ENCODE measurements at places on chromosomes 4 and X.

DNA sequence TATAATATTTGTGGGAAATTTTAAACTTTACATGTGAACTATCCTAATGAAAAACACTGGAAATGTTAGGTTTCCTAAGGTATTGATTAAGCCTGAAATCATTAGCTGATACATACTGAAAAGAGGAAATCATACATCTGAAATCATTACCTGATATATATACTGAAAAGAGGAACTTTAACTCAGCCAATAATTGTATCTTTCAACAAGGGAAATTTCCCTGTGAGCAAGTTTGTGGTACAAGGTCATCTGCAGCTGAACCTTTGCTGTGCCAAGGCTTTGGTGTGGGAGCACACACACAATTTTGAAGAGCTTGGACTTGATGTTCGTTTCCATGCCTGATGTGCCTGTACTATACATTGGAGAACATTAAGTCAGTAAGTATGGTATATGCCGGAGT, 131.9 kb upstream of the USP9X start:
- no peak for DNase-seq

DNA sequence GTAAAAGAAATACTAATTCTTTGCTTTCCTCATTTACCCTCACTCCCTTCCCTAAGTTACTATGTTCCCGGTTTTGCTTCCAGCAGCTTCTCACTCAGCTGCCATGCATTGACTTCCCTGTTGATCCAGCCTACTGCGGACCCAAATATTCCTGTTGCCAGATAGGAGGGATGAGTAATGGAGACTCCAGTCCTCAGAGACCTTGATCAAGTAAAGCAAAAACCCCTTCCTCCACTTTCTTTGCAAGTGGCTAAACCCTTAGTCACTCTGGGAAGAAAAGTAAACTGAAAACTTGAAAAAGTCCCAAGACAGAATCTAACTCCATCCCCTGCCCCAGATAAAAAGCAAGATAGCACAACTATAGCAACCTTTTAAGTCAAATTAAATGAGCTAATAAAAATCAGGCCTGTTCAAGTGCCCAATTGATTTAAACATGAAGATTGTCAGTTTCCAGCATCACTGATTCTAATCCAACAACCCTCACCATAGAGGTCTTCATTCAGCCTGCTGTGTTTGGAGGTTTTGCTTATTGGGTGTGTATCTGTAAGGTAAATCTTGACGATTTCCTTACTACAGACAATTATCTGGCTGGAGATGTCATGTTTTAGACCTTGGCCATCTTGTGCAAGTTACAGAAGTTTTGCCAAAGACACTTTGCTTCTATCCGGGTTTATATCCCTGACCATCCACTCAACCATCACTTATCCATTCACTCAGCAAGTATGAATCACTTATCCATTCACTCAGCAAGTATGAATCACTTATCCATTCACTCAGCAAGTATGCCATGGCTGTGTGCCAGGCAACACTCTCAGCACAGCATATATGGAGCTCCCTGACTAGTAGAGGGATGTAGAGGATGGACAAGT, 17.6 kb downstream of the FGFBP1 start:
- DNase-seq, result peak; percentile 86

- DNase-seq, result no peak
These were observed 15.8 kb upstream of the ACE2 start for GRCh38 chrX:15616531-15616930.

DNA sequence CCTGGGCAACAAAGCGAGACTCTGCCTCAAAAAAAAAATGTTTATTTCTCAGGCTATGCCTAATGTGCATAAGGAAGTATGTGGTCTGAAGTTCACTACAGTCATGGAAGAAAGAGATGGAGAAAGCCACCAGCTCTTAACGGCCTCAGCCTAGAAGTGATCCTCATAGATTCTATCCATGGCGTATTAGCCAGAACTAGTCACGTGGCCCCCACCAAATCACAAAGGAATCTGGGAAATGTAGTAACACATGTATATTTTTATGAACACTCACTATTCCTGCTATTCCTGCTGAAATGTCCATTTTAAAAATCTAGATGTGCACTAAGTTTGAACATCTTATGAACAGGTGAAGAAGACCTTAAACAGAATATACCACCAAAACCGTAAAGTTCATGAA, 33.8 kb downstream of the MTTP start:
- DNase-seq, result no peak

DNA sequence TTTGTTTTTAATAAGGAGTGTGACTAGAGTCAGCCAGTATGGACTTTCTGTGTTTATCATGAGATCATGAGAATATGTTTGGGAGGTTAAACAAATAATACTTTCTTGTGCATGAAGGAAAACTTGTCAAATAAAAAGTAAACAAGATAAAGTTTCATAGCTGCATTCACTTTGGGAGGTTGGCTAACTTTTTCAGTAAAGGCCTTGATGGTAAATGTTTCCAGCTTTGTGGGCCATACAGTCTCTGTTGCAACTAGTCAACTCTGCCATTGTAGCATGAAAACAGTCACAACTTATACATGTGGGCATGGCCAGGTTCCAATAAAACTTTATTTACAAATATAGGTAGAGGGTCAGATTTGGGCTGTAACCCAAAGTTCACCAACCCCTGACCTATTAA, 150.4 kb downstream of the MID1 start:
- no peak for DNase-seq

DNA sequence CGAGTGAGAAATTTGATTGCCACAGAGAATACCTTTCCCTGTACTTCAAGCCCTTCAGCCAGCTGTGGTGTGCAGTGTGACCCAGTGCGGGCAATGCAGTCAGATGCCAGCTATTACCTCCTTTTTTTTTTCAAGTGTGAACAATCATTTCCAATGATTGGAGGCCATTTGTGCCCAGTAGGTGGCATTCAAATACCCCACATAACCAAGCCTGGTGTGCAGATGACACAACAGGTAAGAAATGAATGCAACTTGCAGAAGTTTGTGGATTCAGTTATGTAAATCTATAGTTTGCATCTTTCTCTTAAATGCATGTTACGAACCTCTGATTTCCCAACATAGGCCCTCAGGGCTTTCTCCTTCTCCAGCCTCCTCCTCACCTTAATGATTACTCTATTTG, 98.0 kb downstream of the CLCN4 start:
- DNase-seq, result no peak

- no peak for DNase-seq
These were observed 423.3 kb downstream of the RAPGEF2 start for GRCh38 chr4:159526172-159526571.

- DNase-seq, result peak; percentile 64
These were observed 18.6 kb upstream of the SUPT20HL1 start for GRCh38 chrX:24341795-24342194.

DNA sequence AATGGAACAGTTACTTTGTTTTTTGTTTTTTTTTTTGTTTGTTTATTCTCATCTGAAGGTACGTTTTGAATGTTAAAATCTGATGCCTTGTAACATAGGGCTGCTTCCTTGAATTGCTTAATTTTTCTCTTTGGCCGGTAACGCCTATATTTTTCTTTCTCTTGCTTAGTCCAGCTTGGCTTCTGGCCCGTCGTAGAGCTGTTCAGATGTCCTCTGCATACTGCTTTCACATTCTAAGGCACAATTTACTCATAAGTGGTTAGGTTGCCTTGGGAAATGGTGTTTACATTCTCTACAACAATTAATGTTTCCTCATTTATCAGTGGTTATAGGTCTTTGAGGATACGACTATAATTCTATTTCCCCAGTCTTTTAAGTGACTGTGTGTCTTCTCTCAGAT, 7.9 kb downstream of the NONO start:
- no peak for DNase-seq

GRCh38 chr4:2866891-2867290, 23.2 kb downstream of the ADD1 start:
- DNase-seq, result no peak

DNA sequence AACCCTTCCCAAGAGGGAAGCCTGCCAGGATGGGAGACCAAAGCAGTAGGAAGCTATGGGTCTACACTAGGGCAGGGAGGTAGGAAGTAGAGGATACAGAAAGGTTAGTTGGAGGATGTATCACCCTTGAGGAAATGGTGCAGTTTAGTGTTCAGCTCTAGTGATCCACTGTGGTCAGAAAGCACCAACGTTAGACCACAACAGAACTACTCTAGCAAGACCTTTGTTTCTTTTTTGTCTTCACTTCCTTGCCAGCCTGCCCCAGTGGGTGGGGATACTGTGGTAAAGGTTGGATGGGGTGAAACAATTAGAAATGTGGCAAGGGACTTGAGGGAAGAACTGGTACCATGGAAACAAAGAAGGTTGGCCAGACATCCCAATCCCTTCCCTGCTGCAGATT, 83.3 kb downstream of the DDIT4L start:
- no peak for DNase-seq

- no peak for DNase-seq
These were observed 142.0 kb downstream of the RTL3 start for GRCh38 chrX:78517124-78517523.

GRCh38 chr4:145847764-145848163, 90.9 kb downstream of the ZNF827 start:
- no peak for DNase-seq

DNA sequence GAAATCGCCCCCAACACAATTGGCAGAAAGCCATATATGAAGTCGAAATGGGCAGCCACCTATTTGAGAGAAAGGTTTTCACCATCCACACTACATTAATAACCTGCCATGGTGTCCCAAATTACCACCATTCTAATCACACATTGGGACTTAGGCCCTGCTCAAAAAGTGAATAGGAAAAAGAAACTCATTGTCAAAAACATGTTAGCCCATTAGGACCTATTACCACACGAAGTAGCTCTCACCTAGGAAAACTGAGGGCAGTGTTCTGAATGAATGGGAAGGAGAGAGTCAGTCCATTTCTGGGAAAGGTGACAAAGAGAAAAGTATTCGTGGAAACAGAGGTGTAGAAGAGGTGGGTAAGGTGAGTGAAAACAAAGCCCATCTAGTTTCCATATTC, 60.8 kb downstream of the GPC3 start:
- DNase-seq, result no peak

- DNase-seq, result no peak
These were observed 231.0 kb downstream of the PRDM5 start for GRCh38 chr4:120691536-120691935.

GRCh38 chr4:66429276-66429675, 759.0 kb upstream of the EPHA5 start:
- no peak for DNase-seq

- no peak for DNase-seq
These were observed 96.4 kb downstream of the ANXA10 start for GRCh38 chr4:168188754-168189153.

GRCh38 chr4:81960961-81961360, 412.8 kb downstream of the HNRNPD start:
- DNase-seq, result no peak

DNA sequence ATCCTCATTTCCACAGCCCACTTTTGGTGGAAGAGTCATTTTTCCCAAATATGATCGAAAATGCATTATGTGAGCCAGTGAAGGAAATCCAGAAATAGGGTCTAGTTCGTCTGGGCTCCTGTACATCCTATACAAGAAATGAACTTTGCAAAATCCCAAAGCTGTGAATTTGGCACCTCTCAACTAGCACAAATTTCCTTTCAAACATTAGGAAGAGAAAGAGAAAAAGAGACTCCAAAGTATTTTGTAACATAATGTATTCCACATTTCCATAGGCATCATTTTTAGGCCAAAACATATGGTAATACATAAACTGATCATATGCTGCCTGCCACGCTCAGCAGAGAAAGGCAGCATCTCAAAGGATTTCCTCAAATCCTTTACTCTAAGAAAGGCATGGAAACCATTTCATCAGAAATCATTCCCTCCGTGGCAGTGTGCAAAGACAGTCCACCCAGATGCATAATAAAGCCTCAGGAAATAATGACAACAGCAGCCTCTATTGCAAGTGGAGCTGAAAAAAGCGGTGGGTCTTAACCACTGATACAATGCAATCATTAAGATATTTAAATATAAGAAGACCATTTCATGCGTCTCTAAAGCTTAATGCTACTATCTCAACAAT, 56.8 kb downstream of the ANOS1 start:
- no peak for DNase-seq

GRCh38 chrX:13263560-13264251, 56.1 kb downstream of the ATXN3L start:
- DNase-seq, result no peak

All from amniotic stem cell (primary cell).